GM12864 (cell line): ENCODE measurements at places on chromosomes 6 and 20.
A peak's percentile ranks its signal among the peaks of the same experiment; 100 is the strongest.

DNA sequence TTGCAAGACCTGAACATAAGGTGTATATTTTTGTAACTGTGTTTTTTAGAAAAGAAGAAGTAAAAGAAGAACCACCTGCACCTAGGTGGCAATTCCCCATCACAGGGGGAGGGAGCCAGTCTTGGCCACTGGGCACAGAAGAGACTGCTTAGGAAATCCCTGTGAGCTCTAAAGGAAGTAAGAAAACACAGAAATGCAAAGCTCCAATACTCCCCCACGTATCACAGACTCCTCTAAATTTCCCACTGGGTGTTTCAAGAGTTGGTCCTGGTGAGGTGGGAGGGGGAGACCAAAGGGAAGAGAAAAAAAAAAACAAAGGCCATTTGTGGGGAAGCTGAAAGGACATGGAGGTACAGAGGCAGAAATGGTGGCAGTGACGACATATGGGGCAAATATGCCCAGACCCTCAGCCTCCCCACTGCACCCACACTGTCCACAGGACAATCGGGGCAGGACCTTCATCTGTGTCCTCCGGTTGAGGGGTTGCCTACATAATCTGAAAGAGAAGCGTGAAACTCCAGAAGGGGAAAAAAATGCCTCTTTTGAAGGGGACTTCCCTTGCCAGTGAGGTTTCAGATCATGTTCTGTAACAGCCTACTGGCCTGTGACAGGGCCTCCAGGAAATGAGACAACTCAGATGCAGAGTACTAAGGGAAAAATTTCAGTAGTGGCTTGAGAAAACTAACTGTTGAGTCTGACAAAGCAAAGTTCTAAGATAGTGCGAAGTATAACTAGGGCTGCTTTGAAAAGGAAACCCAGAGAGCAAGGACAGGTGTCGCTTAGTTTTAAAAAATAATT lies 226.2 kb upstream of the MARCKS start:
- peak; percentile 94 for DNase-seq

DNA sequence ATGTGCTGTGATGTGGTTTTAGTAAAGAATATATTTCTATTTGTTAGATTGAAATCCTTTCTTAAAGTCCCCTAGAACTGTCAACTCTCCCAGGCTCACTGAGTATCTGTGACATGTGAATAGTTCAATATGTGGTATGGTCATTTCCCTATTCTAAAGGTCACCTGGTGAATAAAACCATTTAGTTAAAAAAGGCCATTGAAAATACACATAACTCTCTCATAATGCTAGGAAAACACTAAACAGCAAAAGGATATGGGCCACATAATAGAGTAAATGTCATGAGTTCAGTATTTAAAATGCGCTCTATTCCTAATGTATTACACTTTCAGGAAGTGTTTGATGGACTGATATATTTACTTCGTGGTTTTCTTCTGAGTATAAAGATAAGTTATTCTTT lies 420.9 kb upstream of the JAG1 start:
- DNase-seq: no peak

GRCh38 chr20:52936351-52937340 lies 35.5 kb upstream of the TSHZ2 start:
- DNase-seq: no peak

- no peak for DNase-seq
Observed at GRCh38 chr6:41445261-41445660, 100.9 kb upstream of the FOXP4 start.

- no peak for DNase-seq
Observed at GRCh38 chr6:100662264-100662663, 197.5 kb upstream of the SIM1 start.

DNA sequence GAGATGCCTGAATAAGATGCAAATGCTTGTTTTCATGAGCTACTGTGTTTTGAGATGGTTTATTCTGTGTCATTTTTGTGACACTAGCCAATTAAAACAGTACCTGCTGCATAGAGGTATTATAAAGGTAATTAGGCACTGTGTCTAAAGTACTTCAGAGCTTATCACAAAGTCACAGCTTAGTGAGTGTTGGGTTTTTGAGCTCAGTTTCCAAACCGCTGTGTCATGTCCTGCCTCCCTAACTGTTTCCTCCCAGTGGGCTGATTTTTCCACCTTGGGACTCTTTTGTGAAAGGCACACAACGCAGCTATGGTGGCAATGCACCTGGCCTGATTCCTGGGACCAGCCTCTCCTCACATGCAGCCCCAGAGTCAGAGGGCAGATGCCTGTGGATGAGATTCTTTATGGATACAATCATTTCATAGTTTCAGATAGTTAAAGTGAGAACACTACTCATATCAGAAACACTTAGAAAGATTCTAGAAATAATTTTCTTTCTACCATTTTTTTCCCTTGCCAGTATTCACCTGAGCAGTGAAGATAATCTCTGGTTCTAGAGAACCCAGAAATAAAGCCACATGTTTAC lies 41.3 kb upstream of the TAGAP start:
- no peak for DNase-seq

DNA sequence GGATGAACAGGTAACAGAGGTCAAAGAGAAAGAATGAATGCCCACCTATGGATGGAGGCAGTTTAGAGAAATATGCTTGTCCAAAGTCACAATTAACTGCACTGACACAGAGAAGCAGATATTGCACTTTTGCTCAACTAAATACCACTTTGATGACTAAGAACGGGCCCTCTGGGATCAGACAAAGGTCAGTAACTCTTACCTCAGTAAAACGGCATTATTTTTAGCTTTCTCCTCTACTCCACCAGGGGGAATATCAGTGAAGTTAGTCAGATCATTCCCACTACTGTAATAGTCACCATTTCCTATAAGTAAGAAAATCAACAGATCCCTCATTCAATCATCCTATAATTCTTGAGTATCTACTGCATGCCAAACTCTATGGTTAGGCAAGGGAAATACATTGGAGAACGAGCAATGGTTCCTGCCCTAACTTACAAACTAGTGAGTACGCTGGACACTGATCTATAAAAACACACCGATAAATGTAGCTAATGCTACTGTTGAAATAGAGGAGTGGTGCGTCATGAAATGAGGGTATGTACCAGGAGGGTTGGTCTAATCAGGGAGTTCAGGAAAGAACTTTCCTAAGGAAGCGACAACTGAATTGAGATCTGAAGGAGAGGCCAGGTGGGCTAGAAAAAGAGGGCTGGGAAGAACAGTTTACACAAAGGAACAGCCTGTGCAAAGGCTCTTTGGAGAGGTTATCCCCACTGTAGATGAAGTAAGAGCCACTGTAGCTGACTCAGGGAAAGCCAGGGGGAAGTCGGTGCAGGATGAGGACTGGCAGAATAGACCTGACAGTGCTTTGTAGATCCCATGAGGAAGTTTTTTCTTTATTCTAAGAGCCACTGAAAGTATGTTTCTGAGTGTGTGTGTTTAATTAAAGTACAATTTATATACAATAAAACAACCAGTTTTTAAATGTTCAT lies 9.2 kb downstream of the ECI2 start:
- no peak for DNase-seq

DNA sequence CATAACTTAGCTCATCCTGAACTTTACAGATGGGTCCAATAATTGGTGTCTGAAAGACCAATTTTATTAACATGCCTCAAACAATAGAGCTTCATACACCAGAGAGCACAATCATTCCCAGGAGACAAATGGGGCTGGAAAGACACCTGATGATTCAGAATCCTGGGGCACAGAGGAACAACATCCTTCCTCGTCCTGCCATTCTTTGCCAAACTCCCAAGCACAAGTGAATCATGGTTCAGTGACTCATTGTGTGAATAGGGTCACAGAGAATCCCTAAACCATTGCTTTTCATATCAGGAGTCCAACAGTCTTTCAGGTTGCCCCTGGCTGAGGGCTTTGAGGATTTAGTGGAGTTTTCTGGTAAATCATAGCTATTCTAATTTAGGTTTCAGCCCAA lies 266.4 kb upstream of the BMP2 start:
- DNase-seq: no peak

- DNase-seq: no peak
Observed at GRCh38 chr6:109297406-109298110, 84.7 kb downstream of the CD164 start.

DNA sequence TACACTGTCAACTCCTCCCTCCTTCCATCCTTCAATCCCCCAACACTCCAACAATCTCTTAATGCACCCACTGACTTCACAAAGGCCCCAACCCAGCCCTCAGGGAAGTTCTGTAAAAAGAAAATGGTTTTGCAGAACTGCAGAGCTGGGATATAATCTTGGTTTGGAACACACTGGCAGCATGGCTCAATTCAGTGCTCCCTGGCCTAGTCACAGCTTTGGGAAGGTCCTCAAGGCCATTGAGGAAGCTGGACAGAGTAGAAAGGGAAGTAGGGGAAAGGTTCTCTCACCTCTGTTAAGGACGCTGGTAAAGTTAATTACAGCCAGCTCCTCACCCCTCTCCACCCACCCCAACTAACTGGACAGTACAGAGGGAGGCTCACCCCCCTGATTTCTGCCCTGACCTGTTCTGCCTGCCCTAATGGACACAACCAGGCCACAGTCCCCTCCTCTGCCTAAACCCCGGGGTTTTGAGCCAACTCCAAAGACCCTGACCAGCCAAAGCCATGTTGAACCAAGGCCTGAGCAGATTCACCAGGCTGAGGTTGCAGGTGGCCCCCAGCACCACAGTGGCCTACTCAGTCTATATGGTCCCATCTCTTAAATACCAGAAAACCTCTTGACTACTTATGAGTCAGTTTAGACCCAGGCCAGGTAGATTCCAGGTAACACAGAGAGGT lies 49.2 kb downstream of the MAFB start:
- no peak for DNase-seq

DNA sequence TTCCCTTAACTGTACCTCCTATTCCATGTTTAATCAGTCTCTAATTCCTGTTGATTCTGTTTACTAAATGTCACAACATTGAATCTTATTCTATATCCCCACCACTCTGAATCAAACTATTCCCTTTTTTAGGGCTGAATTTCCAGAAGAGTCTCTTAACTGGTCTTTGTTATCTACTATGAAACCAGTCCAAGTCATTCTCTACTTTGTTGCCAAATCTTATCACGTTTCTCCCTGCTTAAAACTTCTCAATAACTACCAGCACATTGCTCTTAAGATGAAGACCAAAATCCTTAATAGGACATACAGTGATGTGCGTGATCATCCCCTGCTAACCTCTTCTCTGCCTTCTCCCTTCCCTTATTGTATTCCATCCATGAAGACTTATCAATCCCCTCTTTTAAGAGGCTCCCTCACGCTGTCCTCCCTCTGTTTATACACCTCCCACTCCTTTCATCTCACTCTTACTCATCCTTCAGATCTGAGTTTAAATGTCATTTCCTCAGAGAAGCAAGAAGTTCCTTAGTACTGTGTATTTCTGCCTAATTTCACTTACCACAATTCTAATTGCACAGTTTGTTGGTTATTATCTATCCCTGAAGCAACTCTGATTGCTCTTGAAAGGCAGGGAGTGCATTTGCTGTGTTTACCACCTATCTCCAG lies 143.0 kb upstream of the AHI1 start:
- no peak for DNase-seq
